Myocyte (in vitro differentiated cells): ENCODE measurements at places on chromosomes 3 and 15. TPM values are rescaled to one million over a fixed set of nuclear protein-coding genes. Genes with fewer than 3 reads are reported as not detected.

SLITRK3 gene
- total RNA-seq, result not detected in 2 replicates

SYNM gene
- 4.0 and 12.0 TPM in 2 replicates for total RNA-seq

BNC1 gene
- total RNA-seq, result 3.6 and 5.1 TPM in 2 replicates

GPD1L gene
- total RNA-seq, result 28.3 and 28.9 TPM in 2 replicates

FILIP1L gene
- total RNA-seq, result 10.8 and 14.4 TPM in 2 replicates

FOXL2NB gene
- 3.2 and 3.3 TPM in 2 replicates for total RNA-seq

COL8A1 gene
- 31.3 and 34.9 TPM in 2 replicates for total RNA-seq

PLSCR2 gene
- total RNA-seq, result not detected in 2 replicates

LIPC gene
- 1.0 and 1.2 TPM in 2 replicates for total RNA-seq

PIF1 gene
- total RNA-seq, result 8.9 and 13.5 TPM in 2 replicates

MYZAP gene
- 1.5 and 3.9 TPM in 2 replicates for total RNA-seq

RRP9 gene
- total RNA-seq, result 22.1 and 22.3 TPM in 2 replicates

ANKUB1 gene
- not detected in 2 replicates for total RNA-seq

RPP25 gene
- 2.6 and 3.2 TPM in 2 replicates for total RNA-seq

CEMIP gene
- total RNA-seq, result 13.9 and 17.2 TPM in 2 replicates

MASP1 gene
- total RNA-seq, result not detected in 2 replicates

RLBP1 gene
- total RNA-seq, result not detected in 2 replicates

MESP2 gene
- 0.24 and 0.42 TPM in 2 replicates for total RNA-seq

KLHL18 gene
- total RNA-seq, result 32.7 and 53.1 TPM in 2 replicates

NECTIN3 gene
- total RNA-seq, result 24.1 and 34.4 TPM in 2 replicates

TRPM1 gene
- total RNA-seq, result not detected in 2 replicates

WWTR1 gene
- 141 and 259 TPM in 2 replicates for total RNA-seq

CLDN16 gene
- not detected in 2 replicates for total RNA-seq

MAGI1 gene
- 10.6 and 14.5 TPM in 2 replicates for total RNA-seq

STAC gene
- total RNA-seq, result 0.21 and 0.32 TPM in 2 replicates

GOLGA8H gene
- 0.05 and 0.31 TPM in 2 replicates for total RNA-seq

MAGEL2 gene
- 0.16 and 0.31 TPM in 2 replicates for total RNA-seq

OR4F6 gene
- total RNA-seq, result not detected in 2 replicates

STAB1 gene
- total RNA-seq, result 0.16 and 0.59 TPM in 2 replicates

TRPC1 gene
- 8.4 and 10.0 TPM in 2 replicates for total RNA-seq

ZBTB20 gene
- 62.4 and 88.9 TPM in 2 replicates for total RNA-seq

TM6SF1 gene
- total RNA-seq, result 0.48 TPM in 1 of 2 replicates, not detected in the other

CHL1 gene
- total RNA-seq, result under 0.01 TPM in 1 of 2 replicates, not detected in the other

P2RY14 gene
- total RNA-seq, result not detected in 2 replicates

GOLGA6D gene
- not detected in 2 replicates for total RNA-seq

GOLGA6L4 gene
- total RNA-seq, result 0.29 and 0.36 TPM in 2 replicates

MYO5C gene
- total RNA-seq, result 0.31 and 0.64 TPM in 2 replicates

DUOXA1 gene
- total RNA-seq, result not detected in 2 replicates

ACAN gene
- 0.05 and 0.08 TPM in 2 replicates for total RNA-seq

CCR1 gene
- total RNA-seq, result 0.53 and 0.57 TPM in 2 replicates

VGLL3 gene
- total RNA-seq, result 63.1 and 69.8 TPM in 2 replicates

GOLGA8J gene
- total RNA-seq, result not detected in 2 replicates

C3orf62 gene
- total RNA-seq, result 1.4 and 1.6 TPM in 2 replicates

CPNE4 gene
- total RNA-seq, result 0.24 and 1.8 TPM in 2 replicates

HTR3E gene
- total RNA-seq, result 3.1 and 7.1 TPM in 2 replicates

ISLR2 gene
- not detected in 2 replicates for total RNA-seq

PLA2G4E gene
- not detected in 2 replicates for total RNA-seq

GPR27 gene
- not detected in 2 replicates for total RNA-seq

SI gene
- total RNA-seq, result not detected in 2 replicates

MORC1 gene
- total RNA-seq, result not detected in 2 replicates

XCR1 gene
- total RNA-seq, result not detected in 2 replicates

LSMEM2 gene
- 0.47 and 2.7 TPM in 2 replicates for total RNA-seq

FAM81A gene
- 0.47 and 1.8 TPM in 2 replicates for total RNA-seq
